ENCODE measurements at places on chromosomes 7 and 10. TPM values are rescaled to one million over a fixed set of nuclear protein-coding genes. Genes with fewer than 3 reads are reported as not detected.
A peak's percentile ranks its signal among the peaks of the same experiment; 100 is the strongest.

- H3K27ac ChIP-seq: no peak overlapping the region
- no peak overlapping the region for H3K4me3 ChIP-seq
- peaks cover 59% of the 10 kb centered on the region for H3K4me1 ChIP-seq
- peak; percentile 26 for DNase-seq
- H3K27me3 ChIP-seq: no peaks in the 10 kb centered on the region
These were observed 10.8 kb downstream of the ATP6V0E2 start for GRCh38 chr7:149884541-149884940.

- peak overlapping the region; percentile 4 for H3K27ac ChIP-seq
- H3K36me3 ChIP-seq: no peaks in the 10 kb centered on the region
- no peaks in the 10 kb centered on the region for H3K27me3 ChIP-seq
- no peak overlapping the region for H3K4me3 ChIP-seq
- no peak for DNase-seq
These were observed 11.1 kb upstream of the CPA1 start for GRCh38 chr7:130369110-130369711.

- H3K4me3 ChIP-seq: no peak overlapping the region
- H3K27me3 ChIP-seq: peaks cover 12% of the 10 kb centered on the region
- no peak for DNase-seq
- peaks cover under 1% of the 10 kb centered on the region for H3K36me3 ChIP-seq
- no peak overlapping the region for H3K27ac ChIP-seq
These were observed 19.1 kb downstream of the ADAM8 start for GRCh38 chr10:133257489-133258065.

DNA sequence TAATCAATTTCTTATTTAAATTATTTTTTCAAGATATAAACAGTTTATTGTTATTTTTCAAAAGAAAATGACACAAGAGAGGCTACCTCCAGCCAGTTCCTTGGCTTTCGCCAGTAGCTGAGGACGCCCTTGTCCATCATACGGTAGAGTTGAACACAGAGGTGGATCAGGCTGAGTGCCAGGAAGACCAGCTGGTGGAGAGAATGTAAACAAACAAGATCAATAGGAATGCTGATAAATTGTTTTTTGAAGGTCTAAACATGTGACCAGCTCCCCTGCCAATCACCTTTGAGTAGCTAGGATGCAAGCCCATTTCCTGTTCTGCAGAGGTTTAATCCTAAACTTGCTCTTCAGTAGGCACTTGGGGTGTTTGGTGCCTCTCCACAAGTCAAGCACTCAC is 138.9 kb downstream of the PKD1L1 start:
- no peak overlapping the region for H3K27ac ChIP-seq
- no peak for DNase-seq
- peaks cover 32% of the 10 kb centered on the region for H3K4me1 ChIP-seq
- H3K4me3 ChIP-seq: no peak overlapping the region
- H3K27me3 ChIP-seq: no peaks in the 10 kb centered on the region

- no peaks in the 10 kb centered on the region for H3K27me3 ChIP-seq
- H3K36me3 ChIP-seq: peaks cover 21% of the 10 kb centered on the region
- peaks cover 4% of the 10 kb centered on the region for H3K4me1 ChIP-seq
These were observed 113.0 kb downstream of the ABLIM1 start for GRCh38 chr10:114545071-114545470.

Gene MAP3K8
- total RNA-seq: 9.6 TPM

- H3K27ac ChIP-seq: no peak overlapping the region
- no peaks in the 10 kb centered on the region for H3K27me3 ChIP-seq
- peaks cover 33% of the 10 kb centered on the region for H3K4me1 ChIP-seq
- DNase-seq: no peak
These were observed 44.9 kb downstream of the DLG5 start for GRCh38 chr10:77881636-77882035.

Gene PTF1A
- total RNA-seq: 0.22 TPM

All from spinal cord (tissue), 10 donors.